Stimulated activated CD4-positive, alpha-beta T cell treated with anti-CD3 and anti-CD28 coated beads, Interleukin-1b, Interleukin-23, amount 100 ng/mL, for 24 hours (primary cell): ENCODE measurements at places on chromosomes 16 and 17.

DNA sequence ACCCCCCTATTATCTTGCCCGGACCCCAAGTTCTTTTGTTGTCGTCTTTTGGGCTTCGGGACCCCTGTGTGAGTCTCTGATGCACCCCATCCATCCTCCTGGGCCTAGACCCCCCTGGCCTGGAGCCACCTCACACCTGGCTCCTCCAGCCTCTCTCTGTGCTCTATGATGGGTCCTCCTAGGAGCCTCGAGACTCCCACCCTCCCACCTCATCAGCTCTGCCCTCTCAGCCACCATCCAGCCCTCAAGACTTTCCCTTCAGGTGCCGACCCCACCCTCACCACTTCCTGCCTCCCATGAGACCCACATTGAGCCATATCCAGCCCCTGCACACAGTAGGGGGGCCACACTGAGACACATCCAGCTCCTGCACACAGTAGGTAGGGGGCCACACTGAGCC, 8.7 kb upstream of the ATP2A3 start:
- no peak for DNase-seq

DNA sequence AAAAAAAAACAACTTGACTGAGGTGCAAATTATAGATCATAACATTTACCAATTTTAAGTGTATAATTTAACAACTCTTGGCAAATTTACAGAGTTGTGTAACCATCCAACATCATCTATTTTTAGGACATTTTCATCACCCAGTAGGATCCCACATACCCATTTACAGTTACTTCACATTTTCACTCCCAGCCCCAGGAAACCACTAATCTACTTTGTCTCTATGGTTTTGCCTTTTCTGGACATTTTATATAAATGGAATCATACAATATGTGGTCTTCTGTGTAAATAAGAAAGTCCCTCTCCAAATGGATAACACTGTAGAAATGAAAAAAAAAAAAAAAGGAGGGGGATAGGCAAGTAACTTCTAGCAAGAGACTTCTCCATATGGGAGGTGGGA, 26.1 kb upstream of the XYLT1 start:
- no peak for DNase-seq

- DNase-seq, result no peak
Measured at GRCh38 chr17:71412803-71413202, 708.0 kb upstream of the SOX9 start.

- DNase-seq, result no peak
Measured at GRCh38 chr16:1812732-1813163, 13.9 kb downstream of the HAGH start.

- DNase-seq, result no peak
Measured at GRCh38 chr17:1434150-1434549, 21.9 kb downstream of the CRK start.

DNA sequence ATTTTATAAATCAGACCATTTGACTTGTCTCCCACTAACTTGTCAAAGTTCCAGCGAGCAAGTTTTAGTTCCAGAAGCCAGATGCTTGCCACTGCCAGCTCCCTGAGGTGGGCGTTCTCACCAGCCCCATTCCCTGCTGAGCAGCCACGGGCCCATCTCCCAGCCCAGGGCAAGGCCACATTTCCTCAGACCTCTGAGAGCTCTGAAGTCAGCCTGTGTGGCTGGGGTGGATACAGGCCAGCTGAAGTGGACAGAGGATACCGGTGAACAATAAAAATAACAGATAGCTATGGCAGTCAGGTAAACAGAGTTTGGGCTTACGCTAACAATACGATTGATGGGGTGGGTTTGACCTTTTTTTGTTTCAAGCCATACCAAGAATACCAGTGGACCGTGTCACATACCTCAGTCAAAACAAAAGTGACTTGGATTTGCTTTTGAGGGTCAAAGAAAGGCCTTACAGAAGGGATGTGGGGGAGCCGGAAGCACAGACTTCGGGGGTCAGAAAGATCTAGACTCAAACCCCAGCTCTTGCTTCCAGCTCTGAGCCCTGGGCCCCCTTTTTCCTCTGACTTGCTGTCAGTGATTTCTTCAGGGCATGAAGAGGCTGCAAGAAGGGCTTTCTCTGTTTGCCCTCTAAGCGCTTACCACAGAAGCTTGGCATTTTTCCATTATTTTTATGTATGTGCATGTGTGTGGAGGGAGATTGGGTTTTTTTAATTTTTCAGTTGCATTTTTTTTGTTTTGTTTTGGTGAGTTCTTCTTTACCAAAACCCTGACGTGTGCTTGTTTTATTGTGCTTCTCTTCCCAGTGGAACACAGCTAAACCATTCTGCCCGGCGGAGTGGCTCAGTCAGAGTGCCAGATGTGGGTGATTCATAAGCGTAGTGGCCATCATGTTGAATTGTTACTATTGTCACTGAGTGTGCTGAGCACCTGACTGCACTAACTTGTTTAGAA, 109.9 kb downstream of the GNAO1 start:
- no peak for DNase-seq

GRCh38 chr17:17714879-17715278, 33.6 kb downstream of the RAI1 start:
- DNase-seq, result no peak

GRCh38 chr17:32493571-32493970, 6.8 kb downstream of the CDK5R1 start:
- DNase-seq, result no peak

DNA sequence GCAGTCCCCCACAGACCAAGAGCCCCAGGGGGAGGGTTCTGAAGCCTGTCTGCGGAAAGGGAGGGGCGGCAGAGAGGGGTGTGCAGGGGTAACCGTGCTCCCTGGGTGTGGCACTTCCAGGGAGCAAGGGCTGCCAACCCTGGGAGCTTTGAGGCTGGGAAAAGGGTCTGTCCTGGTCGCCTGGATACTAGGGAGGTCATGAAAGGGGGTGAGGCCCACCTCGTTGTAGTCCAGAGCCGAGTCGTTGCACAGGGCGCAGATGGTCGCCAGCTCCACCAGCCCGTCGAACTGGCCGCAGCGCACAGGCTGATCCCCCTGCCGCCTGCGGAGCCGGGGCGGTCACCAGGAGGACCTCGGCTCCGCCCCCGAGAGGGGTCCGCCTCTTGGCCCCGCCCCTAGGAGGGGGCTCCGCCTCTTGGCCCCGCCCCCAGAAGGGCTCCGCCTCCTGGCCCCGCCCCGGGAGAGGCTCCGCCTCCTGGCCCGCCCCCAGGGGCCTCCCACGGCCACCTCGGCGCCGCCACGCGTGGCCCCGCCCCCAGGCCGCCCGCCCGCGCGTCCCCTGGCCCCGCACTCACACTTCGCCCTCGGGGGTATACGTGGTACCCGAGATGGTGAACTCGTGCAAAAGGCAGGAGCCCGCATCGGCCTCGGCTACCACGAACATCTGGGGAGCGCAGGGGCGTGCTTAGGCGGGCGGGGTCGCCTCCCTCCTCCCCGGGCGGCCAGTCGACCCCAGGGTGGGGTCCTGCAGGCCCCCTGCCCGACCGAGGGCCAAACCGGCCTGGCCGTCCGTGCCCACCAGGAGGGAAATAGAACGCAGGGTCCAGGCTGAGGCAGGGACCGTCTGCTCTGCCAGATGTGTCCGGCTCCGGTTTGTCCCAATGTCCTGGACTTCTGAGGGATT, 19.5 kb downstream of the ATP2A3 start:
- DNase-seq, result peak; percentile 29

DNA sequence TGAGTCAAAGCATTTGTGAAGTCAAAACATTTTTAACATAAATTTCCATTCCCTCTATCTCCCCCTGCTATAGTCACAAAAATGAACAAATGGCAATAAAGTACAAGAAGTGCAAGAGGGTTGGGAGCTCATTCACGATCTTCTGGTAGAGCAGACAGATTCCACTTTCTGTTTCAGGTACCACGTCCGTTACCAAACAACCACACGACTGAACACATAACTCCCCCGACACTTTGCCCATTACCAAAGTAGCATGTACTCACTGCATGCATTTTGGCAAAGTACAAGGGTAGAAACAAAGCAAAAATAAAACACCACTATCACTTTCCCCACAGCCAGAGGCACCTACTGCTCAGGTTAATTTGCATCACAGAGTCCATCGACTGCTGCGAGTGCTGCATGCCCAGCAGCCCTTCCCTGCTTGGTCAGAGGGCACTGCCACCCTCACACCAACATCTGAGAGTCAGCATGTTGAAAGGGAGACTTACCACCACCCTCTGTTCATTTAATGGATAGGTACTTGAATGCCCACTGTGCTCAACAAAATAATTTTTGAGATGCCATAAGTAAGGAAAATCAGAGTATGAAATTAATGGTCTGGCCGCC, 150.3 kb upstream of the AXIN2 start:
- no peak for DNase-seq

DNA sequence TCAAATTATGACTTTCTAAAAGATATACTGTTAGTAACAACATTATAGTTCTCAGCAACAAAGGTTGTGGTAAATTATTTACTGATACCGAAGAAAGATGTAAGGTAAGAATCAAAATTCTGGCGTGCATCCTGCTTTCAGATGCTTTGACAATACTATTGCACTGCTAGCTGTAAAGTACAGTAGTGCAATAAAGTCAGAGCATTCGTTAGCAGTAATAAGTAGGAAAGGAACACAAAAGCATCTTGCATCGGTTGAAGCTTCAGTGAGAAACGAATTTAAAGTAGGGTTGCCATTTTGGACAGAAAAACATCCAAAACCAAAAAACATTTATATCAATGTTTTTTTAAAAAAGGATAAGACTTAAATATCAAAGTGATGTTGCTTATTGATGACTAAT, 4.0 kb downstream of the SKA2 start:
- DNase-seq, result no peak

- DNase-seq, result no peak
Measured at GRCh38 chr17:73291260-73291801, 20.5 kb downstream of the CDC42EP4 start.
